ENCODE measurements at places on chromosomes 12 and 14. TPM values are rescaled to one million over a fixed set of nuclear protein-coding genes. Genes with fewer than 3 reads are reported as not detected.

The POTEM gene
- total RNA-seq: not detected

The ARHGDIB gene
- total RNA-seq: 912 TPM

The MTA1 gene
- total RNA-seq: 152 TPM

The CD69 gene
- total RNA-seq: 97.9 TPM

The PRICKLE1 gene
- 0.21 TPM for total RNA-seq

Data from activated CD4-positive, alpha-beta T cell treated with anti-CD3 and anti-CD28 coated beads for 36 hours (primary cell).